ENCODE measurements at places on chromosomes 7 and 10. TPM values are rescaled to one million over a fixed set of nuclear protein-coding genes. Genes with fewer than 3 reads are reported as not detected.

DNA sequence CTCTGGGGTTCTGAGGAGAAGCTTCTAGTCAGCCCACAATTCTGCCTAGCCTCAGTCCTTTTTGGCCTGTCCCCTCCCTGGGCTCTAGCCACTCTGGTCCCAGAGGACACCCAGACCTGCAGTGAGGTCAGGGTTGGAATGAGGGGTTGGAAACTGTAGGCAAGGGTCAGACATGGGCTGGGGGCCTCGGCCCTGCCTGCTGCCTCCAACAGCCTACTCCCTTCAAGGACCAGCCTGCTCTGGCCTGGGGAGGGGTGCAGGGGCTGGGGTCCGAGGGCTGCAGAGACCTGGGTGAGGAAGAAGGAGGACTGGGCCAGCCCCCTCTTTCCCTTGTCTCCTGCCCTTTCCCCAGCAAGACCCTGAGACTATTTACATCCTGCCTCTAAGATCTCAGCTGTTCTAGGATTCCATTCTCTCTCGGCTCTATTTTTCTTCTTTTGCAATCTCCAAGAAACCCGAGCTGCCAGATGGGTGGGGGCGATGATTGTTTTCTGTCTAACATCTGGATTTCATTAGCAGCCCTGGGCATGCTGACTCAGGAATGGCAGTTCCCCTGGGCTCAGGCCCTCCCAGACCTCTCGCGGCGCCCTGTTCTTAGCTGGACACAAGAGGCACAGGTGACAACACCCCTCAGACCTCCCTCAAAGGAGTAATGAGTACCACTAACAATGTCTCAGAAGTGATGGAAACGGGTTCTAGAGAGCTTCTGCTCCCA is 23.1 kb downstream of the ZCCHC24 start:
- no peak for DNase-seq
- H3K27me3 ChIP-seq = no peaks in the 10 kb centered on the region
- no peak overlapping the region for H3K4me3 ChIP-seq
- no peak overlapping the region for H3K27ac ChIP-seq
- no peaks in the 10 kb centered on the region for H3K36me3 ChIP-seq

The TRIM50 gene
- not detected for total RNA-seq

- DNase-seq = no peak
- no peak overlapping the region for H3K4me3 ChIP-seq
- no peaks in the 10 kb centered on the region for H3K4me1 ChIP-seq
- H3K27me3 ChIP-seq = no peaks in the 10 kb centered on the region
- no peak overlapping the region for H3K27ac ChIP-seq
Observed at GRCh38 chr7:95636140-95636940, 40.0 kb upstream of the PDK4 start.

- no peak for DNase-seq
- no peak overlapping the region for H3K4me3 ChIP-seq
Observed at GRCh38 chr7:7803715-7804178, 85.3 kb upstream of the RPA3 start.

The ENO4 gene
- not detected for total RNA-seq

- H3K27ac ChIP-seq = no peak overlapping the region
- no peak for DNase-seq
Observed at GRCh38 chr7:6158424-6159096, 113.9 kb downstream of the CYTH3 start.

- H3K27ac ChIP-seq = no peak overlapping the region
- no peaks in the 10 kb centered on the region for H3K27me3 ChIP-seq
- no peaks in the 10 kb centered on the region for H3K4me1 ChIP-seq
- DNase-seq = no peak
- H3K36me3 ChIP-seq = no peaks in the 10 kb centered on the region
- H3K4me3 ChIP-seq = no peak overlapping the region
Observed at GRCh38 chr10:90403211-90404000, 454.4 kb downstream of the HTR7 start.

DNA sequence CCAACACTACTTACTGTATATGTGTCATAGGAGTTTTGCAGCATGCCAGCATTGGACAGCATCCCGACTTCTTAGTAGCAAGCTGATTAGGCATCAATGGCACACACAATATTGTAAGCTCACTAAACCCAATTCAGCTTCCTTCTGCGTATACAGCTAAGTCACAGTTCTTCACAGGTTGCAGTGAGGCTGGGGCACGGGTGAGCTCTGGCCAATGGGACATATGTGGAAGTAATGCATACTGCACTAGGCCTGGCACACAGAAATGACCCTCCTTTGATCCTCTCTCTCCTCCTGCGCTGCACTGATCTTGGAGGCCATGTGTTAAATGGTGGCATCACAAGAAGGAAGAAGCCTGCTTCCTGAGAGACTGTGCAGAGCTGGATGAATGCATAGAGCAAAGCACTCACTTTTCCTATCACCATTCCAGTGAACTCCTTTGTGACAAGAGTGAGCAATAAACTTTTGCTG is 11.9 kb downstream of the RAB11FIP2 start:
- H3K4me3 ChIP-seq = no peak overlapping the region
- no peaks in the 10 kb centered on the region for H3K27me3 ChIP-seq
- H3K4me1 ChIP-seq = peaks cover 36% of the 10 kb centered on the region
- no peak overlapping the region for H3K27ac ChIP-seq

- peak; percentile 22 for DNase-seq
- no peak overlapping the region for H3K27ac ChIP-seq
- peak overlapping the region; percentile 43 for H3K4me3 ChIP-seq
- H3K27me3 ChIP-seq = no peaks in the 10 kb centered on the region
Observed at GRCh38 chr10:21372651-21373410, 152.7 kb downstream of the SKIDA1 start.

DNA sequence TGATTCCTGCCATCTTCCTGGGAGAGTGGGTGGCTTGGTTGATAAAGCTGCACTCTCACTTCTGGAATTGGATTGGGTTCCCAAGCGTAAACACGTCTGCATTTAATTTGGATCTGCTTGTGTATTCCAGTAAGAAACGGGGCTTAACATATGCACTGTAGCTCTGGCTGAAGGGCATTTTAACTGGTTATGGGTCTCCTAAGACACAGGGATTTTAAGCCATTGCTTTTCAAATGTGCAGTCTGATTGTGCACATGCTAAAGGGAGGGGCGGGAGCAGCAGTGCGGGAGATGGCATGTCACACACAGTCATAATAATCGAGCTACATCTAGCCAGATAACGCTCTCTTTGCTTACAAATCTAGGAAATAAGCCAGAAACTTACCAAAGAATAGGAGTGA is 247.3 kb upstream of the LYZL1 start:
- H3K4me3 ChIP-seq = no peak overlapping the region
- DNase-seq = no peak
- H3K36me3 ChIP-seq = no peaks in the 10 kb centered on the region
- no peaks in the 10 kb centered on the region for H3K4me1 ChIP-seq

DNA sequence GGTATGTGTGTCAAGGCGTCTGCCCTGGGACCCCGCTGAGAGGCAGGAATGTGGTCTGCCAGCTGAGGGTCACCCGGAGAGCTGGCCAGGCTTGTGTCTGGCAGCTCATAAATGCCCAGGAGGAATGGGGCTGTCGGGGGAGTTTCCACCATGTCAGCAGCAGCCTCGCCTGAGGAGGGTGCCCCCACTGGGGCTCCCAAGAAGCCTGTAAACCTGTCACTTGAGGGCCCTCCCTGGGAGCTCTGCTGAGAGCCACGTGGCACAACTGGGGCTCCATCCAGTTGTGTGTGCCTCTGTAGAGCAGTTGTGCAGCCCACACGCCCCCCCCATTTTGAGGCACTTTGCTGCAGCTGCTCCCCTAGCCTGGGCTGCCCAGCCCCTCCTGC is 70.6 kb downstream of the NEURL1 start:
- no peak for DNase-seq
- H3K36me3 ChIP-seq = no peaks in the 10 kb centered on the region
- no peaks in the 10 kb centered on the region for H3K27me3 ChIP-seq
- H3K4me1 ChIP-seq = no peaks in the 10 kb centered on the region

GRCh38 chr7:110061387-110061786 is 1029.5 kb upstream of the LRRN3 start:
- H3K36me3 ChIP-seq = no peaks in the 10 kb centered on the region
- no peak for DNase-seq
- H3K4me1 ChIP-seq = no peaks in the 10 kb centered on the region

DNA sequence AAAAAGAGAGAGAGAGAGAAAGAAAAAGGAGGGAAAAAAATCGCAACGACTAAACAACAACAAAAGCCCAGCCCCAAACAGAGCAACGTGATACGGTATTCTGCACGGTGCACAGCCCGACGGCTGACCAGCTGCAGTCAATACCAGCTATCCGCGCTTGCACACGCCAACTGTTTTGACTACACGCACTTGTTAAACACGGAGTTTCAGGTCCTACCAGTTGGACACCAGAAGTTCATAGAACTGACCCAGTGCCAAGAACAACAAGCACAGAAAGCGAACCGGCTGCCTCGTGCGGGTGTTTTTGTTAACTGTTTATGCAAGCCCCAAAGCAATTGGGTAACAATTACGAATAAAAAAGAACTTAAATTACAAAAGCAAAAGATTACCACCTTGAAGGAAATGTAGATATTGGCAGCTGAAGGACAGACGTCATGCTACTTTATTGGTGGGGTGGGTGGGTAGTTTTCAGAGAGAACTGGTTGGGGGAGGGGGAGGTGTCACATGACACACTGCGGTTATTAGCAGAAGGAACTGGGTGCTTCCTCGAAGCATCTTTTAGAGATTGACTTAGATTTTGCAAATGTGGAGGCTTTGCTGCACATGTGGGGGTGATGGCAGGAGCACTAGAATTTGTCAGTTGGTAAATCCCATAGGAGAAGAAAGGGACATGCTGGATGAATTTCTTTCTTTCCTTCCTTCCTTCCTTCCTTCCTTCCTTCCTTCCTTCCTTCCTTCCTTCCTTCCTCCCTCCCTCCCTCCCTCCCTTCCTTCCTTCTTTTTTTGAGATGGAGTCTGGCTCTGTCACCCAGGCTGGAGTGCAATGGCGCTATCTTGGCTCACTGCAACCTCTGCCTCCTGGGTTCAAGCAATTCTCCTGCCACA is 110.6 kb upstream of the EFCAB10 start:
- H3K4me3 ChIP-seq = peak overlapping the region; percentile 99
- peaks cover 50% of the 10 kb centered on the region for H3K4me1 ChIP-seq
- H3K36me3 ChIP-seq = peaks cover 4% of the 10 kb centered on the region
- H3K27ac ChIP-seq = peak overlapping the region; percentile 99

- H3K4me1 ChIP-seq = no peaks in the 10 kb centered on the region
- no peaks in the 10 kb centered on the region for H3K36me3 ChIP-seq
- H3K27ac ChIP-seq = no peak overlapping the region
- DNase-seq = no peak
- H3K4me3 ChIP-seq = no peak overlapping the region
Observed at GRCh38 chr7:48803250-48803649, 121.1 kb upstream of the CDC14C start.

DNA sequence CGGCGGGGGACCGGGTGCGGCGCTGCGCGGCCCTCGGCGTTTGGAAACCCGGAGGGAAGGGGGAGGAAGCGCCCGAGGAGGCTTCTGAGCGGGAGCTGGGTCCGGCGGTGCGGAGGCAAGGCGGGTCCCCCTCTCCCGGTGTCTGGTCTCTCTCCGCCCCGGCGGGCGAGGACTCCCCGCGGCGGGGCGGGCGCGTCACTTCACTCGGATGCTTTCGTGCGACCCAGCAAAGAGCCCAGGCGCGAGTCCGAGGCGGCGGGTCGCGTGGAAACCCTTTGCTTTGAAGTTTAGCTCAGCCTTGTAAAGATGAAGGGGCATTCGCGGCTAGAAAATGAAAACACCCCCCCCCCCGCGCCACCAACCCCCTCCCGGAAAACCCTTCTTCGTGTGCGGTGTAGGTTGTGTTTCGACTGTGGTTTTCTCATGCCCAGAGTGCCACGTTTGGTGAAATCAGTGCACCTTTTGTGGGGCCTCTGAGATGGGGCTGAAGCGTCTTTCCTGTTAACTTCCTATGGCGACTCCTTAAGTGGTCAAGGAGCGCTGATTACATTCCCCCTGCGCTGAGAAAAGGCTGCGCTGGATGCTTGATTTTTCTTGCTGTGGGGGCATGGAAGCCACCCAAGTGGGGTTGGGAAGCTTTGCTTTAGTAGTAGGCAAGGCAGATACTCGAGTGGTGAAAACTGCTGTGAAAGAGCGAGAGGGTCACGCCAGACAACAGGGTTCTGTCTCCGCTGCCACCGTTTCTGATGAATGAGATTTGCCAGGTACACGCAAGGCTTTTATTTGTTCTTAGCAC is 876 bp downstream of the GNAI1 start:
- H3K4me3 ChIP-seq = peak overlapping the region; percentile 90
- peak overlapping the region; percentile 79 for H3K27ac ChIP-seq
- DNase-seq = peak; percentile 28
- H3K36me3 ChIP-seq = peaks cover 4% of the 10 kb centered on the region

- no peaks in the 10 kb centered on the region for H3K4me1 ChIP-seq
- DNase-seq = no peak
- no peak within 1 kb of the TSS for H3K27ac ChIP-seq
- peaks cover 65% of the 10 kb centered on the region for H3K27me3 ChIP-seq
Observed at GRCh38 chr10:98267894-98268693, at the start of gene LOXL4. TSS of gene LOXL4 (minus strand) at chr10:98268194. CDS start at chr10:98263019, 5,175 bp downstream.
